Airway epithelial cell (primary cell): ENCODE measurements at places on chromosomes 1 and 21. TPM values are rescaled to one million over a fixed set of nuclear protein-coding genes. Genes with fewer than 3 reads are reported as not detected.

Gene DMBX1
- total RNA-seq = not detected in 2 replicates

Gene MFSD2A
- 23.6 and 30.8 TPM in 2 replicates for total RNA-seq

Gene F13B
- not detected in 2 replicates for total RNA-seq

Gene RXFP4
- not detected in 2 replicates for total RNA-seq

Gene TMEM200B
- total RNA-seq = 0.63 and 1.5 TPM in 2 replicates

Gene S100A13
- total RNA-seq = 124 and 160 TPM in 2 replicates

Gene ZNF648
- total RNA-seq = 0.14 TPM in 1 of 2 replicates, not detected in the other

Gene BNIPL
- total RNA-seq = 27.9 and 30.5 TPM in 2 replicates

Gene LORICRIN
- not detected in 2 replicates for total RNA-seq

Gene REN
- total RNA-seq = not detected in 2 replicates

Gene SLC25A24
- total RNA-seq = 39.4 and 40.8 TPM in 2 replicates
